Activated naive CD4-positive, alpha-beta T cell treated with anti-CD3 and anti-CD28 coated beads, Interleukin-2, amount 10 ng/mL, durations not matched to agents 5 hours and 36 hours (primary cell): ENCODE measurements at places on chromosomes 16 and 17. TPM values are rescaled to one million over a fixed set of nuclear protein-coding genes. Genes with fewer than 3 reads are reported as not detected.

The ATP2A1 gene
- 1.2 TPM for total RNA-seq

The CALB2 gene
- not detected for total RNA-seq

The RAB26 gene
- not detected for total RNA-seq

The CCDC200 gene
- total RNA-seq: not detected

The ST6GALNAC2 gene
- not detected for total RNA-seq

The CHMP1A gene
- 87.0 TPM for total RNA-seq

The C17orf107 gene
- total RNA-seq: 0.68 TPM

The HP gene
- total RNA-seq: not detected

The CACNG4 gene
- not detected for total RNA-seq

The GPRC5B gene
- 1.7 TPM for total RNA-seq

The SCGB1C2 gene
- not detected for total RNA-seq
